ENCODE measurements at places on chromosomes 6 and 20.
A peak's percentile ranks its signal among the peaks of the same experiment; 100 is the strongest.

DNA sequence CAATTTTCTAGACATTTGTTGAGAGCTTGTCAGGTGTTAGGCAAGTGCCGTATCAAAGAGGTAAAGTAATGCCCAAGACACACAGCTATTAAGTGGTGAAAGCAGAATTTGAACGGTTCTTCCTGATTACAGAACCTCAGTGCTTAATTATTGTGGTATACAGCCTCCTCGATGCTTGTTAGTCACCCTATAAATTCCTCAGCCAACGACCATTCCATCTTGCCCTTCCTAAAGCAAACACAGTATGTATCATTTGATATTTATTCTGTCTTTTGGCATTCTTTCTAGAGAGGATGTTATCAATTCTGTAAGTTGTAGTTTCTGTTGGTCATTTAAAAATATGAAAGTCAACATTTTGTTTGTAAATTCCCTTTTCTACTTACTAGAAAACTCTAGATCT lies 297.8 kb upstream of the BMP2 start:
- no peaks in the 10 kb centered on the region for H3K4me1 ChIP-seq
- DNase-seq, result no peak
- no peaks in the 10 kb centered on the region for H3K27me3 ChIP-seq
- H3K4me3 ChIP-seq, result no peak overlapping the region
- no peaks in the 10 kb centered on the region for H3K36me3 ChIP-seq

- H3K4me1 ChIP-seq, result peaks cover 4% of the 10 kb centered on the region
- H3K27me3 ChIP-seq, result peaks cover 99% of the 10 kb centered on the region
- H3K27ac ChIP-seq, result no peak overlapping the region
Measured at GRCh38 chr20:21712443-21713059, 7.1 kb downstream of the PAX1 start.

DNA sequence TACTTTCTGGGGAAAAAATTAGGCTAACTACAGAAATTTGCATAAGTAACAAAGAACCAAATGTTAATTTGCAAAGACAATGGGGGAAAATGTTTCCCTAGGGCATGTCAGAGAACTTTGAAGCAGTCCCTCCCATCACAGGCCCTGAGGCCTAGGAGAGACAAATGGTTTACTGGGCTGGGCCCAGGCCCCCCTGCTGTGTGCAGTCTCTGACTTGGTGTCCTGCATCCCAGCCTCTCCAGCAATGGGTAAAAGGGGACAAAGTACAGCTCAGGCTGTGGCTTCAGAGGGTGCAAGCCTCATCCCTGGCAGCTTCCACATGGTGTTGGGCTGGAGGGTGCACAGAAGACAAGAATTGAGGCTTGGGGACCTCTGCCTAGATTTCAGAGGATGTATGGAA lies 788.4 kb downstream of the FRK start:
- no peak overlapping the region for H3K27ac ChIP-seq
- no peaks in the 10 kb centered on the region for H3K4me1 ChIP-seq
- DNase-seq, result no peak
- H3K4me3 ChIP-seq, result no peak overlapping the region

- H3K27ac ChIP-seq, result no peak overlapping the region
- DNase-seq, result no peak
- no peak overlapping the region for H3K4me3 ChIP-seq
- no peaks in the 10 kb centered on the region for H3K4me1 ChIP-seq
Measured at GRCh38 chr6:129543981-129544380, 166.0 kb downstream of the ARHGAP18 start.

DNA sequence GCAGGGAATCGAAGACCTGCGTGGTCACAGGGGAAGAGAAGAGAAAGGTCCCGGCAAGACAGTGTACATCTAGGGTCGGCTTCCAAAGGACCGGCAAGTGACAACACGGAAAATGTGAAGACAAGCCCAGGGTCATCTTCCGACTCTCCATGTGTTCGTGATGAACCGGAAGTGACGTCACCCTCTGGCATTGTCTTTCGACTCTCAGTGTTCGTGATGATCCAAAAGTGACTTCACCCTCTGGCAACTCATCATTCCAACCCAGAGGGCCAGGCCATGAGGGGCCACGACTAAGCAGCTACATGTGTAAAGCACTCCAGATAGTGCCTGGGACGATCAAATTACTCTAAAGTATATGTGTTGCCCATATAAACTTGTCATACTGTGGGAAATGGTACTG lies 290.8 kb downstream of the THBS2 start:
- H3K27ac ChIP-seq, result no peak overlapping the region
- no peak overlapping the region for H3K4me3 ChIP-seq

GRCh38 chr6:84118191-84118590 lies 84.6 kb downstream of the MRAP2 start:
- no peaks in the 10 kb centered on the region for H3K4me1 ChIP-seq
- no peak overlapping the region for H3K27ac ChIP-seq
- no peak for DNase-seq
- H3K36me3 ChIP-seq, result no peaks in the 10 kb centered on the region
- H3K4me3 ChIP-seq, result no peak overlapping the region

- H3K36me3 ChIP-seq, result no peaks in the 10 kb centered on the region
- H3K27me3 ChIP-seq, result no peaks in the 10 kb centered on the region
Measured at GRCh38 chr6:20182926-20183521, 29.2 kb downstream of the MBOAT1 start.

- DNase-seq, result no peak
- no peak overlapping the region for H3K27ac ChIP-seq
- no peaks in the 10 kb centered on the region for H3K27me3 ChIP-seq
- H3K4me1 ChIP-seq, result no peaks in the 10 kb centered on the region
- H3K4me3 ChIP-seq, result no peak overlapping the region
Measured at GRCh38 chr6:147675281-147675680, 166.8 kb downstream of the SAMD5 start.

GRCh38 chr20:59748619-59749191 lies 144.4 kb downstream of the PHACTR3 start:
- H3K4me3 ChIP-seq, result no peak overlapping the region
- H3K27me3 ChIP-seq, result peaks cover 48% of the 10 kb centered on the region
- H3K36me3 ChIP-seq, result no peaks in the 10 kb centered on the region
- peak overlapping the region; percentile 30 for H3K27ac ChIP-seq
- peaks cover 31% of the 10 kb centered on the region for H3K4me1 ChIP-seq
- DNase-seq, result no peak

DNA sequence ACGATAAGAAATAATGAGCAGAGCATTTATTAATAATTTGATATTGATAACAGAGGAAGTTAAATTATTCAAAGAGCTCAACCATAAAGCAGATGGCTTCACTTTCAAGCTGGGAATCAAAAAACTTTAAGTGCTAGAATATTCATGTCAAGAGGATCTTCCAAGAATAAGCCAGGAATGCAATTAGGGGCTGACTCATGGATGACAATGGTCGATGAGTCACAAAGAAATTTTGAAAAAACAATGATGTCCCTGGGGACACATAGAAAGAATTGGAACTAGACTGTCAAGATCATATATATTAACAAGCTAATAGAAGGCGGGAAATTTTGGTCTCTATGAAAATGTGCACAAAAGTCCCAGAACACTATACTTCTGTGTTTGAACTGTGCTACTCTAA lies 304.1 kb downstream of the LAMA2 start:
- DNase-seq, result no peak
- H3K4me3 ChIP-seq, result no peak overlapping the region
- no peaks in the 10 kb centered on the region for H3K27me3 ChIP-seq
- H3K4me1 ChIP-seq, result no peaks in the 10 kb centered on the region
- no peak overlapping the region for H3K27ac ChIP-seq

GRCh38 chr6:170076466-170077165 lies 214.3 kb downstream of the DLL1 start:
- H3K27me3 ChIP-seq, result peaks cover 17% of the 10 kb centered on the region
- peak; percentile 49 for DNase-seq
- no peaks in the 10 kb centered on the region for H3K36me3 ChIP-seq
- H3K27ac ChIP-seq, result no peak overlapping the region
- no peaks in the 10 kb centered on the region for H3K4me1 ChIP-seq
- no peak overlapping the region for H3K4me3 ChIP-seq

DNA sequence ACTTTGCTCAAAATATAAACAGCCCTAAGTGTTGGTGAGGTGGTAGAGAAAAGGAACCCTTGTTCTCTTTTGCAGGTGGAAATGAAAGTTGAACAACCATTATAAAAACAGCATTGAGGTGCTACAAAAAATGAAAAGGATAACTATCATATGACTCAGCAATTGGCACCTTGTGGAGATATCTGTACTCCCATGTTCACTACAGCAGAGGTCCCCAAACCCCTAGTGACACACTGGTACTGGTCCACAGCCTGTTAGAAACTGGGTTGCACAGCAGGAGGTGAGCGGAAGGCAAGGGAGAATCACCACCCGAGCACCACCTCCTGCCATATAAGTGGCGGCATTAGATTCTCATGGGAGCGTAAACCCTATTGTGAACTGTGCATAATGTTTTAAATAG lies 267.4 kb upstream of the THEMIS start:
- no peaks in the 10 kb centered on the region for H3K36me3 ChIP-seq
- no peak overlapping the region for H3K27ac ChIP-seq
- H3K27me3 ChIP-seq, result no peaks in the 10 kb centered on the region

Measured in suprapubic skin (tissue), 4 donors.